T-helper 17 cell (primary cell): ENCODE measurements at places on chromosomes 7 and 10. TPM values are rescaled to one million over a fixed set of nuclear protein-coding genes. Genes with fewer than 3 reads are reported as not detected.

DNA sequence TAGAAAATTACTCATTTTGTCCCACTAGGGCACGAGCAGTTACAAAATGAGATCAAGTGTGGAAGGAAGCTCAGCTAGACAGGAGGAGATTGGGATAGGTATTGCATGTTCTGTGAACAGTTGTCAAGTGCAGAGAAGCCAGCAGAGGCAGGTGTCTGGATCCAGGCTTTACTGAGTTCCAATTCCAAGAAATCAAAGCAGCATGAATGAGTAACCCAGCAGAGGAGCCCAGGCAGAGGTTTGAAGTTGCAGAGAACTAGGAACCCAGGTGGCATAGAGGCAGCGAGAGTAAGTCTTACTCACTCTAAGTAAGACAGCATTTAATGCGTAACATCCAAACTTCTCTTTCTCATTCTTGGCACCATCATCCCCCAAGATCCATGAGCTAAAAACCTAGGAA is 11.8 kb downstream of the MRC1 start:
- DNase-seq: no peak

DNA sequence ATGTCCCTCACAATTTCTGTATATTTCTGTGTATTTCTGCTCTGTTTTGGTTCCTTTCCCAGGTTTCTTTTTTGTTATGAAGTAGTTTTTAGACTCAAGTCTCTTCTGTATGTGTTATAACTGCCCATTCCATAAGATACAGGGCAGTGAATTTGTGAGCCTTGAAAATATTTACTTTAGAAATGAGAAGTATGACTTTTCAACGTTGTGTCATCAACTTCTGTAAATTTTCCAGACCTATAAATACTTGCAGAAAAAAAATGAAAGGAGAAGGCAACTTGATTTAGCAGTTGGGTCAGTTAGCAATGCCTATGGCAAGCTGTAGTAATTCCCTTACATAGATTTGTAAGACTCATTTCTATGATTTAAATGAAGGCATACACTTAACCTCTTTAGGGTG is 11.5 kb downstream of the EGFR start:
- no peak for DNase-seq

DNA sequence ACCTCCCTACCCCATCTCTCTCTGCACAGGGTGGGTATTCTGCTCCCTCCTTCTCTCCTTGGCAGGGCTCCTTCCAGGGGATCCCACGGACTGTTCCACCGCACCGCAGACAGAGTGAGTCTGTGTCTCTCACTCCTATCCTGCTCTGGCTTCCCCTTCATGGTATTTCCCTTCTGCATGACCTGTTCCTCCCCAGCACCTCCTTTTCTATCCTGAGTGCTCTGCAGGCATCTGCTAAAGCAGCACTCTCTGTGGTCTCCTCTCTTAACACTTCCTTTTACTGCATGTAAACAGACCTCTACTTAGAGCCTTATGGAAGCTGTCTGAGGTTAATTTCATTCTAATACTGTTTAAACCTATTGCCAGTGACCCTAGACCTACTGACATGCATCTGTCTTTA is 171.5 kb downstream of the CCSER2 start:
- DNase-seq: no peak

DNA sequence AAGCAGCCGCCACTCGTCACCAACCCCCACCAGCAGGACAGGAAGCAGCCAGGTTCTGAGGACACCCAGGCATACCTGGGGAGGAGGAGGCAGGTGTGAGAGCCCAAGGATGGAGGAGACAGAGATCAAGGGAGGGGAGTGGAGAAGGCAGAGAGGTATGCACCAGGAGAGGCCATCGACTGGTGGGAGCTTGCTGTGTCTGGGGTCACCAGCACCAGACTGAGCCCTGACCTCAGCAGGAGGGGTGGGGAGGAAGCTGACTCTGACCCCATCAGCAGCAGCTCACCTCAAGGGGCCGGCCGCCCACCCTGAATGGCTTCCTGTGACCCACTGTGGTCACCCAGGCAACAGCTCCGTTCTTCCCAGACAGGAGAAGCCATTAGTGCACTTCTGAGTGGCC is 7.8 kb downstream of the VIPR2 start:
- DNase-seq: no peak

- DNase-seq: no peak
These were observed 22.2 kb downstream of the MRC1 start for GRCh38 chr10:17831341-17831740.

The RBP3 gene
- total RNA-seq: not detected

DNA sequence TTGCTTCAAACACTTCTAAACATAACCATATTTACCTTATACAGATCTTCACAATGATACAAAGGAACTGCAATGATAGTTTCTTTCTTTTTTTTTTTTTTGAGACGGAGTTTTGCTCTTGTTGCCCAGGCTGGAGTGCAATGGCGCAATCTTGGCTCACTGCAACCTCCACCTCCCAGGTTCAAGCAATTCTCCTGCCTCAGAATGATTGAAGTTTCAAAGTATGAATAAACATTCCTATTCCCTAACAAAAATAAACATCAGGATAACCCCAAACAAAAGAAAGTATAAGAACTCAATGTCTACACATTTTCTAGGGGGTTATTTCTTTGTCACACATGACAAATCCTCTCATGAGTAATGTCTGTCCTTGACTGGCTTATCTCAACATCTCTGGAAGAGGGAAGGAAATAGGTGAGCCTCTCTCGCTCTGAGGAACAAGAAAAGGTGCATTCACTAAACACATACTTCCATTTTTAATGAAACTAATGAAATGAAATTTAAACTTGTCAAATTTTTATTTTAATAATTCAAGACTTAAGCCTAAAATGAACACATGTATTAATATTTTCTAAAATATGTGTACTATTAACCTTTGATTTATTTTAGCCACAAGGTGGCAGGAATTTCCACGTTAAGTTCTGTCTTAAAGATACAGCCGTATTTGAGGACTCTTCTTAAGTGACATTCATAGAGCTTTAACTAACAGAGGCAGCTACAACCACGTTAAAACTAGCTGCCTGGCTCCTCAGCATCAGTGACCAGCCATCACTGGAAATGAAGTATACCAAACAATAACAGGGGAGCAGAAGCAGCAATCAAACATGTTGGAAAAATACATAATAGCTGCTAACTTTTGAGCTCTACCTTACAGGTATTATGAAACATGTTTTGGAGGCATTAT is 58.3 kb downstream of the MALSU1 start:
- DNase-seq: no peak

GRCh38 chr7:151077705-151078232 is 2.8 kb downstream of the FASTK start:
- no peak for DNase-seq

The OR9A2 gene
- not detected for total RNA-seq

- DNase-seq: no peak
These were observed 165.5 kb downstream of the SNX13 start for GRCh38 chr7:17774716-17775288.

DNA sequence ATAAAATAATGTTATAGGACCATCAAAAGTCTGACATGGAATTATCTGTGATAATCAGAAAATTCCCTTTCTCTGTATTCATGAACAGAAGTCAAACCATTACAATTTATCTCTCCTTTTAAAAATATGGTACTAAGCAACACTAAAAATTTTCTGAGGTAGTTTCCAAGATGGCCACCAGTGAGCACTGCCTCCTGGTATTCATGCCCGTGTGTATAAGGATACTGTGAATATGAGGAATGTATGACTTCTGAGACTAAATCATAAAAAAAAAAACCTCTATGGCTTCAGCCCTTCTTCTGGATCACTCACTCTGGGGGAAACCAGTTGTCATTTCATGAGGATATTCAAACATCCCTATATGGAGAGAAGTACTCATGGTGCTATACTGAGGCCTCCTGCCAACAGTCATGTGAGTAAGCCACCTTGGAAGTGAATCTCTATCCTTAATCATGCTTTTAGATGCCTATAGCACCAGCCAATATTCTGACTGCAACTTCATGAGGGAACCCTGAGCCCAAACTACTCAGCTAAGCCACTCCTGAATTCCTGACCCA is 41.1 kb downstream of the SIRT1 start:
- DNase-seq: no peak

- no peak for DNase-seq
These were observed 33.1 kb downstream of the CACNA2D1 start for GRCh38 chr7:82410461-82410860.

GRCh38 chr7:101225650-101226049 is 7.7 kb downstream of the ZNHIT1 start:
- no peak for DNase-seq

- no peak for DNase-seq
These were observed 120.3 kb downstream of the BMPER start for GRCh38 chr7:34025600-34025999.

GRCh38 chr7:128940494-128941322 is 3.0 kb downstream of the IRF5 start:
- no peak for DNase-seq

The SFTPA1 gene
- total RNA-seq: not detected

- no peak for DNase-seq
These were observed 170.6 kb upstream of the LANCL2 start for GRCh38 chr7:55194522-55194921.

The ADRB1 gene
- 0.10 TPM for total RNA-seq

The NRBF2 gene
- 22.2 TPM for total RNA-seq

- no peak for DNase-seq
These were observed 29.3 kb upstream of the NCAPG2 start for GRCh38 chr7:158733775-158734494.

The DYDC2 gene
- total RNA-seq: not detected

The NEUROD6 gene
- not detected for total RNA-seq

GRCh38 chr10:86411281-86411841 is 44.8 kb upstream of the GRID1 start:
- DNase-seq: no peak

GRCh38 chr10:92574548-92575261 is 812 bp upstream of the IDE start:
- DNase-seq: no peak

GRCh38 chr10:127067542-127068194 is 128.7 kb downstream of the INSYN2A start:
- no peak for DNase-seq

The PNLIP gene
- total RNA-seq: not detected

The CDHR3 gene
- 5.8 TPM for total RNA-seq

GRCh38 chr7:45367026-45367425 is 207.1 kb upstream of the ADCY1 start:
- DNase-seq: no peak
